ENCODE measurements at places on chromosomes 4 and X.

DNA sequence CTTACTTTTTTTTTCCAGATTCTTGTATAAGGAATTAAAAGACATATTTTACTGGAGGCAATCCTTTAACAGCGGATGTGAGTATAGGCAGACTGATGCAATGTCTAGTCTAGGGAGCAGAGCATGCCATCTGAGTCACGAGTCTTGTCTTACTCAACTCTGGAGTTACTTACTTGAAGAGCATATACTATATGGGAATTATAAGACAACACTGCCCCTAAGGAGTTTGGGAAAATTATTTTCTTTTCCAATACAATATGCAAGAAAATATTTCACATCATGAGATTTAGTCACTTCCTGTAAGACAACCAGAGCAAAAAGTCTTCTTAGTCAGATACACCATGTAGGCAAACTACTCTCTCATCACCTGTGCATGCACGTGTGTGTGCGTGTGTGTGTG is 537.3 kb upstream of the FTHL17 start:
- DNase-seq: no peak

GRCh38 chr4:176882206-176882605 is 89.5 kb upstream of the VEGFC start:
- no peak for DNase-seq

DNA sequence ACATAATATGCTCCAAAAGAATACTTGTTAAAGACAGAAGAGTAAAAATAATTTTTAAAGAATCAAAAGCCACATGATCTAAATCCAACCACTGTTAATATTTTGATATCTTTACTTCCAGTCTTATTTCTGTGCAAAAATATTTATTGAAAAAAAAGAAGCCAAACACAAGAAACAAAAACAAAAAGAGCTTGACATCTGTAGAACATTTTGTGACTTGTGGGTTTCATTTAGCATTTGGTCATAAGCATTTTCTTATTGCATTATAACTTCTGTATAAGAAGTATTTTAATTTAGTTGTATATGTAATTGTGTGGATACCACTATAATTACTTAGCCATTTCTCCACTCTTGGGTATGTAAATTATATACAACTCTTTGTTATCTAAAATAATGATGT is 63.1 kb downstream of the DIPK2B start:
- DNase-seq: no peak

DNA sequence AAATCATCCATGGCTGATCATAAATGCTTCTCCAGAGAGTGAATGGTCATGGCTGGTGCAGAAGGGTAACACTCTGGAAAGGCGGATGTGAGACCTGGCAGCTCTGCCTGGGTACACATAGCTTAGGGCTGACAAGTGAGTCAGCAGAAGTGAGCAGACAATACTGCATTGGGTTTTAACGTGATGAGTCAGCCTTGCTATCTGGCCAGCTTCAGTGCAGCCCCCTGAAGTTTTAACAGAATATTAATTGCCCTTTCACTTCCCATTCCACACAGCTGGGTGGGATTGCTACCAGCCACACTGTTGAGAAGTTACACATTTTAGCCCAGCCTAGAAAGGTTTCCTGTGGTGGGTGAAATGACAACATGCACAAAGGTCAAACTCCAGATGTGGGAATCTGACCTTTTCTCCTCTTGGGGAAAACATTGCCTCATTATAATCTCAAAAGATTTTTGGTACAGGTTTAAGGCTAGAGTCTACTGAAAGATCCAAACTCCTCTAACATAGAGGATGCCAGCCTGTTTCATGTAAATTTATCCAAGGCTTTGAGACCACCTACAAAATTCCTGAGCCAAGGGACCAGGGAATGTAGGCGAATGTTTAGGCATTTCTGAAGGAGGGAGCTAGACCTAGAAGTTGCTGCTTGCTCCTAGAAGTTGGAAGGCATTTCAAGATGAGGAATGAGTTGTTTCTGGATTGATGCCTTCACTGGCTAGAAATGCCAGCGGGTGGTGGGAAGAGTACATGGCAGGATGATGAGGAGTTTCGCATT is 230.3 kb upstream of the PGRMC2 start:
- DNase-seq: no peak

GRCh38 chr4:4364486-4365208 is 22.3 kb upstream of the NSG1 start:
- no peak for DNase-seq

DNA sequence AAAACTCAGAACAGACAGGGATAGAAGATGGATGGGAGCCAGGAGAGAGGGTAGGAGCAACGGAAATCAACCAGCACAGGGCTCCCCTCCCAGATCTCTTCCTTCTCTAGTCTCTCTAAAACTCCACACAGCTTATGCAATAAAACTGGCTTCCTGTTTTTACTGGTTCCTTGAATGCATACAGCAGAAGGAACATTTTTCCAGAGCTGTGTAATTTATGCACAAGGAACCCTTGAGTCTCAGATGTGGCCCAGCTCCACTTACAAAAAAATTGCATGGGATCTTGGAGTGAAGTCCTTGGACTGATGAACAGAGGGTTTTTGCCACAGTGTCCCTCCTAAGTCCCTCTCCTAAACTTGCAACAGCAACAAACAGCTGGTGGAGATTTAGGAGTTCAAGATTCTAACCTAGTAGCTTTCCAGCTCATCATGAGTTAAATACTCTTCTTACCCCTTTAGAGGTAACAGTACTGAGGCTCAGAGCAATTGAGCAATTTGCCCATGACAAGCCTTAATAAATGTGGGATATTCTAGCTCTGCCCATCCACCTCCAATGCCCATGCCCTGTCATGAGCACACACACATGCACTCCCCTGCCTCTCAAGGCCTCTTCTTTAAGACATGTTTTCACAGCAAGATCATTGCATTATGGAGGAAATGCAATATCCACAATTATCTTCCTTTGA is 18.4 kb upstream of the CC2D2A start:
- no peak for DNase-seq

DNA sequence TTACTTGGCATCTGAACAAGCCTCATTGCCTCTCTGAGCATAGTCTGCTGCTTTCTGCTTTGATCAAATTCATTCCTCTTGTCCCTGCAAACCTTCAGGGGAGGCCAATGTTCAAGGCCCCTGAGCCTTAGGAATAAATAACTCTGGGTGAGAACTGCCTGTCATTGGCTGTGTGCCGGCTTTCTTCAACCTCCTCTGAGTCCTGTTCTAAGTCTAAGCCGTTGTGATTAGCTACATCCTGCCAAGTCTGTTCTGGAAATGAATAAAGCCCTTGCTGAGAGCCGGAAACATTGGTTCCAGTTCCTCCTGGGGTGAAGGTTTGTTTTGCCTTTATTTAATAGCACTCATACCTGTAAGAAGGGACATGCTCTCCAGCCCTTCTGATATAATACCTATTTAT is 13.8 kb downstream of the RNF4 start:
- no peak for DNase-seq
